ENCODE measurements at places on chromosomes 6 and 20. TPM values are rescaled to one million over a fixed set of nuclear protein-coding genes. Genes with fewer than 3 reads are reported as not detected.
A peak's percentile ranks its signal among the peaks of the same experiment; 100 is the strongest.

Gene CRIP3
- 1.7 TPM for polyA plus RNA-seq

DNA sequence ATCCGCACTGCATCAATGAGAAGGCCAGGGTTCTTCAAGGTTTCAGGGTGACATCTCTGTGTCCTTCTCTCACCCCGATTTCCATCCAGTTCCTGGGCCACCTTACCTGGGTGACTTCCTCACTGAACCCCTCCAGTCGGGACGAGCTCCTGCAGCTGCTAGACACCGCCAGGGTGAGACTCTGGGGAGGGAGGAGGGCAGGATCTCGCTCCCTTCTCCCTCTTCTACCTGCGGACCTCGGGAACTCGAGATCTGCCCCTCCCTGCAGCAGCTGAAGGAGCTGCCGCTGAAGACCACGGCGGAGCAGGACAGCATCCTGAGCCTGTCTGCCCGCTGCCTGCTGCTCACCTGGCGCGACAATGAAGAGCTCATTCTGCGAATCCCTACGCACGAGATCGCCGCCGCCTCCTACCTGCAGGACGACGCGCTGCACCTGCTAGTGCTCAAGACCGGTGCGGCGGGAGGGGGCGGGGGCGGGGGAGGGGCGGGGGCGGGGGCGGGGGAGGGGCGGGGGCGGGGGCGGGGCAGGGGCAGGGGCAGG is 7.5 kb downstream of the CCM2L start:
- no peak for DNase-seq

Gene TREM2
- not detected for polyA plus RNA-seq

DNA sequence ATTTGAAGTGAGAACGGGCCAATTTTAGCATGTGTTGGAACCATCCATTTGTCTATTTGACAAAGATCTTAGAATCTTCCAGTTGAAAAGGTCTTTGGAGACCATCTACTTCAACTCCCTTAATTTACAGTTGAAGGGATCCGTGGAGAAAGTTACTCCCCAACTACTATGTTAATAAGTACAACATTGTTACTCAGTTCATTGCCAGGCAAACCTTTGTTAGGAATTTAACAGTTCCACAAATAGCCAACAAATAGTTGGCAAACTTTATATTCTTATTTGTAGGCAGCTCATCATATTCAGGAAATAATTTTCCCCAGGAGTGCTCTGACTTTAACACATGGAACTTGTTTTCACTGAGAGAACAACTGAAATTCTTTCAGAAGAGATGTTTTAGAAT is 81.0 kb upstream of the FLRT3 start:
- peak; percentile 87 for DNase-seq

Gene RNF5
- polyA plus RNA-seq: 50.9 TPM

All from forelimb muscle (tissue), 1 donor.